SK-N-SH treated with all-trans-retinoic acid at 6 μM for 48 hours (cell line): ENCODE measurements at places on chromosomes 12 and 14.
A peak's percentile ranks its signal among the peaks of the same experiment; 100 is the strongest.

DNA sequence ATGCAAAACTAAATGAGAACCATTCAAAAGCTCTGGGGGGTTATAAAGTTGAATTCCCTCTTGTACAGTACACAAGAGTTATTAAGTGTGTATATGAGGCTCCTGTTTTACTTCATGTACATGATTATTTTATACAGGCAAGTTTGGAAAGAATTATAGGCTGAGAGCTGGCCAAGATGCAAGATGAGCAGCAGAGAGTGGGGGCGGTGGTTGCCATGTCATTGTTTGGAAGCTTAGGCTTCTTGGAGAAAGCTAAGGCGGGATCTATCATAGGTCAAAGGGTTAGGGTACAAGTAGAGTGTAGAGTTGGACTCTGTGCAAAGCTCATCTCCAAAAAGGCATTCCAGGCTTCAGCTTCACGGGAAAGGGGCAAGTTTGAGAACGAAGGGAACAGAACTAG is 297.1 kb upstream of the TBX3 start:
- no peak for ATAC-seq

DNA sequence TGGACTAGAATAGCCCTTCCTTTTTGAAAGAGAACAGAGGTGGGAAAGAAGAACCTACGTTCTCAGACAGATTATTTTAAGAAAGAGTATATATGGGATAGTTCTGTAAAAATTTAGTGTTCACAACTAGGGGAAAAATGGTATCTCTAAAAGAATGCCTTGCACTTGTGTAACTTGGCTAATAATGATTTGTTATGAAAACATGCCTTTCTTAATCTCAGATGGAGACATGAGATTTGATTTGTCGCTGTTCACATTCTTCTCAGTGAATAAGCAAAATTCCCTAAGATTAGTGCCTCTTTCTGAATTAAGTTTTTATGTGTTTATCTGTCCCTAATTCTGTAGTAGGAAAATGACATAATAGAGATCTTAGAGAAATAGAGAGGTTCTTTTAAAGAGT is 100.8 kb downstream of the USP15 start:
- ATAC-seq = no peak

GRCh38 chr12:32134101-32134888 is 27.6 kb downstream of the BICD1 start:
- peak; percentile 82 for ATAC-seq

DNA sequence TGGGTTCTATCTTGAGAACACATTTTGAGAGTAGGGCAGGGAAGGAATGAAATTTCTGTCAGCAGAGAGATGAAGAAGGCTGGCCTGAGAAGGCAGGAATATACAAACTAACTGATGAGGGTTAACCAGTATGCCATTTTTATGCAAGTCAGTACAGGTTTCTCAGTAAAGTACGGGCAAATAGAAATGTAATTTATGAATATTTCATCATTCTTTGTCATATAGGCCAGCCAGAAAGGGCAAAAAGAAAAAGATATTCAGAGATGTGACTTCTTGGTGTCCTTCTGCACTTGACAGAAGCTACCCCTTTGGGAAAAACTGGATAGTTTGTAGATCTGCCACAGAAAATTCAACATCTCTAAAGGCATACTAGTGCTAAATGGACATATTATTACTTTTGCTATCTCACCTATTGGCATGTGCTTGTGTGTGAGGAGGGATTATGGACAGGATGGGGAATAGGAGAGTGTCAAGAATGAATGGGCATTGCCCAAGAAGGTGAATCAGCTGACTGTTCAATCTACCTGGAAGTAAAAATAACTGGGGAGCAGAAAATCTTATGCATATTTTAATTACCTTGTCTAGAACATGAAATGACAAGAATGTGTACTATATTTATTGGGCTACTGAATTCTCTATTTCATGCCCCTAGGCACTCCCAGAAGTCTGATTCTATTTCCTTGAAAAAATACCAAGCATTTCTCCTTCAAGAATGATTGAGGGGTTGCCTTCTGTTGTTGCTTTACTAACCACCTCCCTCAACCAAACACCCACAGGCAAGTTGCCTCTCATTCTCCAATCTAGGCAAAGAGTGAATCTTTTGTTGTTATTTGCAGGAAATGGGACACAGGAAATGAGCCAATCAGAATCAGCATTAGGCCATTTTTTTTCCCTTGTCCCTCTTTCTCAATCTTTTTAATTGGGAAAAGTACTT is 175.1 kb upstream of the SLC38A2 start:
- ATAC-seq = peak; percentile 25; the same call in 1 of the 3 replicates

GRCh38 chr14:80930095-80930494 is 11.4 kb downstream of the CEP128 start:
- ATAC-seq = no peak

DNA sequence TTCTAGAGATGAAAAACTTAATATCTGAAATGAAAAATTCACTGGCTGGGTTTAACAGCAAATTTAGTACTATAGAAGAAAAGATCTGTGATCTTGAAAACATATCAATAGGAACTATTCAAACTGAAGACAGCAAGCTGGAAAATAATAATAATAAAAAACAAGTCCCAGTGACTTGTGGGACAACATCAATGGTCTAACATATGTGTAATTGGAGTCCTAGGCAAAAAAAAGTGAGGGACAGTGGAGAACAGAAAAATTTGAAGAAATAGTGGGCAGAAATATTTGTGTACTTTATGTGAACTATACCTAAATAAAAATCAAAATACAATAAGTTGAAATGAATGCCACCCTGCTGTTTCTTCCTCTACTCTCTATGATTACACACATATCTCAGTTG is 2.4 kb upstream of the SERPINA9 start:
- no peak for ATAC-seq

DNA sequence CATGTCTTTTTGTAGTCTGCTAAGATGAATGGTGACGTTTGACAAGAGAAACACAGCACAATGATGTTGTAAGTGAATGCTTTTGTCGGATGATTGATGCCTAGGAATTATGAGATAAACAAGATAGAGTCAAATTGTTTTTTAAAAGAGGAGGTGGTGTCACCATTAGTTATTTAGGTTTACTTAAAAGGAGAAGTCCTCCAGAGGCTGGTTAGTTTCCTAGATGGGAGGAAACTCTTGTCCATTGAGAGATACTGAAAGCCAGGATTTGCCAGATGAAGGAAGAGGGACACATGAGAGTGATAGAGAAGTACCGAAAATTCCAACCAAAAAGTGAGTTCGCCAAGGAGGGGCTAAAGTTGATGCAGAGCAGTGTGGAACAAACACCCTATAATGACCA is at the start of gene OR10G2:
Gene OR10G2 (minus strand): TSS at position 101 of the 400 bp plus-strand sequence. CDS start 98 bp downstream, at position 3.
- ATAC-seq = no peak

DNA sequence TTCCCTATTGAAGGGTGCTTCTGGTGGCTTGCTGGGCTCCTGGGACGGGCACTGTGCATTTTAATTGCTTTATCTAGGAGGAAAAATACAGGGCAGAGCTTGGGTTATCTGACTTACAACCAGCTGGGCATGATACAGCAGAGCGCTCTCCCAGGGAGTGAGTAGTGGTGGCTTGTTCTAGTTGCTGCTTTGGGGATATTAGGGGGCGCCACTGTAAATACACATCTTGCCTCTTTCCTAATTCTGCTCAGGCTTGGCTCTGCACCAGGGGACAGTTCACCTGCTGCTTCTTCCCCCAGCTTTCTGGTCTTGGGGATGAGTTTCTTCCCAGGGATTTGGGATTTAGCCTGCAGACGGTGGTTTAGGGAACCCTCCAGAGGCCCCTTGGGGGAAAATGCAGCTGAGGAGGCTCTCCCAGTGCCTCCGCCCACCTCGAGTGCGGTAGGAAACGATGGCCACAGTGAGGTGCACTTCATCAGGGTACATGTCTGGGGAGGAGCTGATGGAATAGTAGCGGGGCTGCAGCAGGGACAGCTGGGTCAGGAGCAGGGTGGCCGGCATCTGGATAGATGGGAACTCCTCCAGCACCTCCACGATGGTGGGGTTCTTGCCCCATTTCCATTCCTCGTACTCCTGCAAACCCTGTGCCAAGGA is 36.9 kb upstream of the FBXO21 start:
- no peak for ATAC-seq
